Hematopoietic multipotent progenitor cell treated with erythropoietin and hydrocortisone succinate and interleukin-3 and kit ligand, for 15 days (in vitro differentiated cells): ENCODE measurements at places on chromosomes 6 and 20.

GRCh38 chr6:2630359-2630758, 120.4 kb downstream of the MYLK4 start:
- DNase-seq = no peak

- no peak for DNase-seq
Observed at GRCh38 chr6:156508923-156509322, 268.3 kb upstream of the ARID1B start.

- DNase-seq = no peak
Observed at GRCh38 chr6:70797625-70798024, 129.9 kb downstream of the SMAP1 start.

GRCh38 chr6:105793130-105793529, 293.0 kb upstream of the PRDM1 start:
- DNase-seq = no peak

DNA sequence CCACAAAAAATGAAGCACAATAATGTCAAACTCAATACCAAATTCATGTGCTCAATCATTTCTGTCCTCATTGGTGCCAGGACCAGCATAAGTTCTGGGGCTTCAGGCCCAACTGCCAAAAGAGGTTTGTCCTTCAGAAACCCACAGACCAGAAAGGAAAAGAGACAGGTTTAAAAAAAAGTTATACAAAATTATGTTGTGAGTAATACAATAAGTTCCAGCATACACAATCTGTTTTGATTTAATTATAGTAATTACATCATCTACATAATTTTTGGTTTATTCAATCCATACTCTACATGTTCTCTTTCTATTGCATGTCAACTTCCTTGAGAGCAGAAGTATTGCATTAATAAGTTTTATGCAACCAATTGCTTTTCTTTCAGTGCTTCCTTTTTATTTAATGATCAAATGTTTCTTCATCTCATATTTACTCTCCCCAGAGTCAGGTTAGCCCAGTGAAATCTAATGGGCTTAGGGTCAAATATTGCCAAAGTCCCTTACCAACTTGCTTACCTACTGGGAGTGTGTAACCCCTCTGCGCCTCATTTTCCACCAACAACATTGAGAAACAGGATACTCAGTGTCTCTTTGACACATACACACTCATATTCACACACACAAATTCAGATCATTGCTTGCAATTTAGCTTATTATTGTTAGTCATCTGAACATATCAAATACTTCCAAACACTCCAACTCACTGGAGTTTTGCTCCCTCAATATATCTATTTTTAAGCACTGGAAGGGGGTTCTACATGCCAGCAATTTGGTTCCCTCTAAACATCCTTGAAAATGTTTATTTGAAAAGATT, 424.4 kb upstream of the MARCKS start:
- DNase-seq = no peak
